Left lobe of liver (tissue), 2 donors: ENCODE measurements at places on chromosomes 3 and 15.

GRCh38 chr3:109070211-109070610 lies 47.7 kb downstream of the MORC1 start:
- DNase-seq, result no peak

GRCh38 chr3:144104186-144104585 lies 132.6 kb downstream of the DIPK2A start:
- no peak for DNase-seq

DNA sequence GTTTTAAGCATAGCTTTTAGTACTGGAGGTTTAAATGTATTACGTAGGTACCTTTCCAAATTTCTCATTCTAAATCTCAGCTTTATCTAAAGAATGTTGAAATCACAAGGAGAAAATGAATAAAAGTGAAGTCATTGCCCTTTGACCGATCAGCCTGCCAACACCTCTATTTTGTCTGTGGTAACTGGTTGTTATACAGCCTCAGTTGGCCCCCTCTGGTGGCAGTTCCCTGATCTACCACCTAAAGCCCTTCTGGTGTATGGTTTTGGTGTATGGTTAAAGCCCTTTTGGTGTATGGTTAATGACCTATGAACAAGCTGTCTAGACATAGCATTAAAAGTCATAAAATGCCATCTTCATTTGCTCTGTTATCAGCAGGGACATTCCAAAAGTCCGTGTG lies 378.2 kb upstream of the AZI2 start:
- peak; percentile 76 for DNase-seq

DNA sequence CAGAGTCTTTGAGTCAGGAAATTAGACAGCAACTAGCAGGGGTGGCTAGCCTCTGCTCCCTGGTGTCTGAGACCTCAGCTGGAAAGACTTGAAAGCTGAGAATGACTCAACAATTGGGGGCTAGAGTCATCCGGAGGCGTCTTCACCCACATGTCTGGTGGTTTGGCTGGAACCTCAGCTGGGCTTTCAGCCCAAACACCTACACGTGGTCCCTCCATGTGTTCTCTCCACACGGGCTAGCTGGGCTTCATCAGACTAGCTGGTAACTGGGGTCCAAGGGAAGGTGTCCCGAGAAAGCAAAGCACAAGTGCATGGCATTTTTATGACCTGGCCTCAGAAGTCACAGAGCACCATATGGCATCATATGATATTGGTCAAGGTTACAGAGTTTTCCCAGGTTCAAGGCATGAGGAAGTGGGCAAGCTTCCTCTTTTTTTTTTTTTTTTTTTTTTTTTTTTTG lies 19.9 kb upstream of the ABHD2 start:
- no peak for DNase-seq
